Heart left ventricle (tissue), 16 donors: ENCODE measurements at places on chromosomes 2 and 18. TPM values are rescaled to one million over a fixed set of nuclear protein-coding genes. Genes with fewer than 3 reads are reported as not detected.

GRCh38 chr2:29117636-29118303 is 2.6 kb downstream of the CLIP4 start:
- no peaks in the 10 kb centered on the region for H3K27me3 ChIP-seq
- DNase-seq = no peak
- no peak overlapping the region for H3K4me3 ChIP-seq
- no peak overlapping the region for H3K27ac ChIP-seq
- peaks cover 36% of the 10 kb centered on the region for H3K4me1 ChIP-seq

DNA sequence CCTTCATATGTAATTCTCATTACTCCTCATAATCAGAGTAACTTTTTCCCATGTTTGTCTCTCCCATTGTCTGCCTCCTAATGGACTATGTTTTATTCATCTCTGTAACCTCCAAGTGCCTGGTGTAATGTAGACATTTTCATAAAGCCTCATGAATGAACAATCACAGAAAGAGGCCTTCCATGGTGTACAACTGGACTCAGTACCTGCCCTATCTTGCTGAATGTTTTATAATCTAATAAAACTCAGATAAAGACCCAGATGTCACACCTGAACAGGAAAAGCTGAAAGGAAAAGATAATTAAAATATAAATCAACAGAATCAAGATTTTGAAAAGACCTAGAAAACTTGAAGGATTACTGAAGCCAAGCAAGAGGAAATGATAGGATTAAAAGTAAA is 36.7 kb downstream of the RAB1A start:
- peaks cover 100% of the 10 kb centered on the region for H3K36me3 ChIP-seq
- H3K27ac ChIP-seq = no peak overlapping the region
- DNase-seq = no peak
- H3K27me3 ChIP-seq = no peaks in the 10 kb centered on the region

DNA sequence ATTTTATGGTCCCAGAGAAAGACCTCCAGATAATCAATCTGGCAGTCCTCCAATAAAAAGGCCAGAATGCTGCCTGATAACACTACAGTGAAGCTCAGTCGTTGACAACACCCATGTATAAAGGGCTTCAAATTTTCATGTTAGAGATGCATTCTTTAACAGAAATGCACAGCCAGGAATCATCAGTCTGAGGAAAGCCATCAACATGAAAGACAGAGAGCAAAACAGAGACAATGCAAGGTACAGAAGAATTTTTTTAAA is 13.8 kb downstream of the BABAM2 start:
- no peaks in the 10 kb centered on the region for H3K36me3 ChIP-seq
- DNase-seq = no peak
- no peak overlapping the region for H3K4me3 ChIP-seq

DNA sequence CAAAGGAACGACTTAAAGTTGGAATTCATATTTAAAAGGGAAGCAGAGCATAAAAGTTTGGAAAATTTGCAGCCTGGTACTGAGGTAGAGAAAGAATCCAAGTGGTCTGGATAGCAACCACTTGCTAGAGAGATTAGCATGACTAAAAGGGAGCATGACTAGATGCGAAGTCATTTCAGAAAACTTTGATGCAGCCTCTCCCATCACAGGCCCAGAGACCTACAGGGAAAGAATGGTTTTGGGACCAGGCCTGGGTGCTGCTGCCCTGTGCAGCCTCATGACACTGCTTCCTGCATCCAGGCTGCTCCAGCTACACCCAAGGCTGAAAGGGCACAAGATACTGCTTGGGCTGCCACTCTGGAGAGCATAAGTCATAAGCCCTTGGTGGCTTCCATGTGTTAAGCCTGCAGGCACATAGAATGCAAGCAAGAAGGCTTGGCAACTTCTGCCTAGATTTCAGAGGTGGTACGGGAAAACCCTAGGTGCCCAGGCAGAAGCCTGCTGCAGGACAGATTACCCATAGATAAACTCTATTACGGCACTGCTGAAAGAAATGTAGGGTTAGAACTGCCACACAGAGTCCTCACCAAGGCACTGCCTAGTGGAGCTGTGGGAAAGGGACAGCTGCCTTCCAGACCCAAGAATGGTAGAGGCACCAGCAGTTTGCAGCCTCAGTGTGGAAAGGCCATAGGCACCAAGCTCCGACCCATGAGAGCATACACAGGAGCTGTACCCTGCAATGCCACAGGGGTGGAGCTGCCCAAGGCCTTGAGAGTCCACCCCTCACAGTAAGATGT is 12.6 kb upstream of the CHN1 start:
- no peak for DNase-seq
- H3K4me3 ChIP-seq = no peak overlapping the region
- no peak overlapping the region for H3K27ac ChIP-seq
- no peaks in the 10 kb centered on the region for H3K36me3 ChIP-seq
- no peaks in the 10 kb centered on the region for H3K27me3 ChIP-seq

DNA sequence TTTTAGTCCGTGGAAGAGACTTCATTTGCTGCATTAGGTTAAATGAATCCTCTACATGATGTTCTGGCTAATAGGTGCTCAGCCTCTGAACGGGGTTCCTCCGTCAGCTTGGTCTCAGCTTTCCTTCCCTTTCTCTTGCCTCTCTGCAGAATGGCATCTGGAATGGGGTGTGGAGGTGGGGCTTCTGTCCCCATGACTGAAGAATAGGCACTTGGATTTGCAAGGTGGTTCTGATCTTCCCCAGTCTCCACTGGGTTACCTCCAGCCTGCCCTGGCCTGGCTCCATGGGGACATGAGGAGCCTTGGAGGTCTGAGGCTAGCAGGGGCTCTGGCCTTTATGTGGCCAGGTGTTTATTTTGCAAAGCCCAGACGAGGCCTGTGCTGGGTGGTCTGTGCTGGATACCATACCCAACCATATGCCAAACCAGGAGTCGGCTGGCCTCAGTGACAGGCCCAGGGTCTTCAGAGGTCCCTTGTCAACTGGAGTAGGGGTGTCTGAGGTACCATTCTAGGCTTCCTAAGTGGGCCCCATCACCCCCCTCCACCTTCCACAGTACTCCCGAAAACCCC is 28.2 kb upstream of the LAPTM4A start:
- H3K27ac ChIP-seq = no peak overlapping the region
- no peak for DNase-seq
- no peaks in the 10 kb centered on the region for H3K27me3 ChIP-seq
- no peaks in the 10 kb centered on the region for H3K36me3 ChIP-seq

GRCh38 chr2:72165792-72166191 is 18.1 kb upstream of the CYP26B1 start:
- no peaks in the 10 kb centered on the region for H3K36me3 ChIP-seq
- H3K4me3 ChIP-seq = no peak overlapping the region
- no peak for DNase-seq
- no peaks in the 10 kb centered on the region for H3K27me3 ChIP-seq
- no peaks in the 10 kb centered on the region for H3K4me1 ChIP-seq
- no peak overlapping the region for H3K27ac ChIP-seq

- no peaks in the 10 kb centered on the region for H3K4me1 ChIP-seq
- no peaks in the 10 kb centered on the region for H3K27me3 ChIP-seq
- no peak for DNase-seq
- H3K36me3 ChIP-seq = no peaks in the 10 kb centered on the region
- no peak overlapping the region for H3K27ac ChIP-seq
These were observed 27.8 kb upstream of the COL6A3 start for GRCh38 chr2:237441605-237442274.

- no peaks in the 10 kb centered on the region for H3K4me1 ChIP-seq
- no peak for DNase-seq
- no peaks in the 10 kb centered on the region for H3K36me3 ChIP-seq
- peaks cover 11% of the 10 kb centered on the region for H3K27me3 ChIP-seq
- H3K27ac ChIP-seq = no peak overlapping the region
These were observed 27.0 kb downstream of the GAD1 start for GRCh38 chr2:170843656-170844055.

DNA sequence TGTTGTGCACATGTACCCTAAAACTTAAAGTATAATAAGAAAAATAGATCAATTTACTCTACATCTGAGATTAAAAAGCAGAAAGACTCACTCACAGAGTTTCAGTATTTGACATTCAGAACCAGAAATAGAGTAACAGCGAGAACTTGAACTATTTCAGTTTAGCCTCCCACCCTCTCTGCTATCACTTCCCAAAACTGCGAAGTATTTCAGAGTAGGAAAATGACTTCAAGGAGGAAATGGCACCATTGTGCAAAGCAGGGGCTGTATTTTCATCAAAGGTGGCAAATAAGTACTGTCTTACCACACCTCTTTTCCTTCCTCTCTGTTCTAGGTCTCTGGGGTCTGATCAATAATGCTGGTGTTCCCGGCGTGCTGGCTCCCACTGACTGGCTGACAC is 13.6 kb downstream of the DHRS9 start:
- H3K4me1 ChIP-seq = peaks cover 55% of the 10 kb centered on the region
- no peak for DNase-seq
- H3K27ac ChIP-seq = no peak overlapping the region
- no peaks in the 10 kb centered on the region for H3K36me3 ChIP-seq
- no peak overlapping the region for H3K4me3 ChIP-seq

GRCh38 chr2:42658306-42658705 is 89.9 kb downstream of the MTA3 start:
- H3K27ac ChIP-seq = no peak overlapping the region
- no peak for DNase-seq
- peaks cover 4% of the 10 kb centered on the region for H3K36me3 ChIP-seq

GRCh38 chr2:217604527-217605194 is 398.1 kb downstream of the TNS1 start:
- H3K27ac ChIP-seq = peak overlapping the region; percentile 4
- peaks cover 10% of the 10 kb centered on the region for H3K4me1 ChIP-seq
- no peak overlapping the region for H3K4me3 ChIP-seq
- peak; percentile 66 for DNase-seq
- no peaks in the 10 kb centered on the region for H3K27me3 ChIP-seq

- no peak overlapping the region for H3K4me3 ChIP-seq
- no peak overlapping the region for H3K27ac ChIP-seq
- DNase-seq = no peak
- H3K36me3 ChIP-seq = no peaks in the 10 kb centered on the region
- no peaks in the 10 kb centered on the region for H3K4me1 ChIP-seq
These were observed 42.7 kb upstream of the ZDBF2 start for GRCh38 chr2:206231669-206232286.

DNA sequence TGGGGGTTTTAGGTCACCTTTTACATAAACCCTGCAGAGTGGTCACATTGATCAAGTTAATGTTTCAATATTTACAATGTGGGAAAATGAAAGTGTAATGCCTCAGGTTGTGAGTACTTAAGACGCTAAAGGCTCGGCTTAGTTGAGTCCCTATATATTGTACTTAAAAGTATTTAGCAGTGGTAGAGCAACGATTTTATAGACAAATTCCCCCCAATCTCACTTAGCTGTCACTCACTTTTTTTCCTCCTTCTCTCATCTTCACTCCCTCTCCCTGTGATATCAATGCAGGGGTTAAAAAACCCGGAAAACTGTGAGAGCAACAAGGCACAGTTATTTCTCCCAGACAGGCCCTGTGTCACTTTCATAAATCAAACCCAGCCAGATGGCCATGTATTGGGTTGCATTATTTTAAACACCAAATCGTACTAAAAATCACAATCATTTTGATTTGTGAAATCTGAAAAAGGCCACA is 5.4 kb downstream of the POU3F3 start:
- no peak overlapping the region for H3K4me3 ChIP-seq
- H3K27me3 ChIP-seq = peaks cover 86% of the 10 kb centered on the region
- no peak overlapping the region for H3K27ac ChIP-seq
- peaks cover 7% of the 10 kb centered on the region for H3K4me1 ChIP-seq
- no peak for DNase-seq

- no peak for DNase-seq
- H3K27ac ChIP-seq = no peak overlapping the region
- no peak overlapping the region for H3K4me3 ChIP-seq
These were observed 97.5 kb downstream of the ZNF407 start for GRCh38 chr18:74695170-74695569.

GRCh38 chr2:168543935-168544334 is 87.9 kb downstream of the CERS6 start:
- no peaks in the 10 kb centered on the region for H3K36me3 ChIP-seq
- no peaks in the 10 kb centered on the region for H3K27me3 ChIP-seq
- H3K4me3 ChIP-seq = no peak overlapping the region
- DNase-seq = no peak

- H3K4me1 ChIP-seq = no peaks in the 10 kb centered on the region
- no peaks in the 10 kb centered on the region for H3K36me3 ChIP-seq
- no peaks in the 10 kb centered on the region for H3K27me3 ChIP-seq
- H3K27ac ChIP-seq = peak overlapping the region; percentile 85
- DNase-seq = peak; percentile 58
These were observed 634.1 kb downstream of the TDRD15 start for GRCh38 chr2:21757805-21758430.

- no peak overlapping the region for H3K4me3 ChIP-seq
- no peaks in the 10 kb centered on the region for H3K4me1 ChIP-seq
- DNase-seq = peak; percentile 94
- H3K27me3 ChIP-seq = no peaks in the 10 kb centered on the region
These were observed 12.0 kb upstream of the E2F6 start for GRCh38 chr2:11477994-11478393.

DNA sequence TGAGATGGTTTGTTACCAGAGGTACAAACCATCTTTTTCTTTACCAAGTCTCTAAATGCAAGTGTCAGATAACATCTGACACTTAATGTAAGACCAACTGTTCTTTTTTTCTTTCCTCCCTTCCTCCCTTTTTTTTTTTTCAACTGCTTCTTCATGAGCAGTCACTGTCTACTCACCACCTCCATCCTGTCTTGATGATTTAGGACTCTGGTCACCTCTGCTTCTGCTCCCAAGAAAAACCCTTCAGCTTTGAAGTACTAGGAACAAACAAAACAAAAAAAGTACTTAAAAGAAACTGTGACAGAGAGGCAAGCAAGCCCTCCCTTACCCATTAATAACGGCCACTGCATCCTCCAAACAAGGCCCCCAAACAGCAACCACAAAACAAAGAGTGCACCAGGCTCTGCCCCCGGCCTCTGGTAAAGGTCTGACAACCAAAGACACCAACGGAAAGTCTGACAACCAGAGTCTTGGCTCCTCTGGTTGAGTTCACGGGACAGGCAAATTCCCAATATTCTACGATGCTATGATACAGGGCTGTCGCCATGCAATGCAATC is 141.0 kb downstream of the ARL4C start:
- no peaks in the 10 kb centered on the region for H3K27me3 ChIP-seq
- H3K27ac ChIP-seq = no peak overlapping the region
- H3K36me3 ChIP-seq = no peaks in the 10 kb centered on the region
- no peak for DNase-seq
- no peaks in the 10 kb centered on the region for H3K4me1 ChIP-seq

LBX2 gene
- not detected for total RNA-seq

DNAH6 gene
- total RNA-seq = not detected

STARD6 gene
- total RNA-seq = not detected

M1AP gene
- not detected for total RNA-seq

NDUFB3 gene
- total RNA-seq = 197 TPM

LDAH gene
- total RNA-seq = 13.2 TPM

CIDEA gene
- total RNA-seq = not detected

EFHD1 gene
- total RNA-seq = 16.2 TPM

EGR4 gene
- total RNA-seq = not detected

CYP27A1 gene
- total RNA-seq = 7.5 TPM

SRD5A2 gene
- total RNA-seq = not detected

DIPK1C gene
- 11.7 TPM for total RNA-seq

CARF gene
- total RNA-seq = 9.4 TPM

RGPD4 gene
- total RNA-seq = not detected

GAREM2 gene
- 3.7 TPM for total RNA-seq
